Mesenchymal stem cell (in vitro differentiated cells and primary cell): ENCODE measurements at places on chromosomes 7 and 10.
A peak's percentile ranks its signal among the peaks of the same experiment; 100 is the strongest.

GRCh38 chr7:113374955-113375354, 256.6 kb upstream of the SMIM30 start:
- DNase-seq: no peak

DNA sequence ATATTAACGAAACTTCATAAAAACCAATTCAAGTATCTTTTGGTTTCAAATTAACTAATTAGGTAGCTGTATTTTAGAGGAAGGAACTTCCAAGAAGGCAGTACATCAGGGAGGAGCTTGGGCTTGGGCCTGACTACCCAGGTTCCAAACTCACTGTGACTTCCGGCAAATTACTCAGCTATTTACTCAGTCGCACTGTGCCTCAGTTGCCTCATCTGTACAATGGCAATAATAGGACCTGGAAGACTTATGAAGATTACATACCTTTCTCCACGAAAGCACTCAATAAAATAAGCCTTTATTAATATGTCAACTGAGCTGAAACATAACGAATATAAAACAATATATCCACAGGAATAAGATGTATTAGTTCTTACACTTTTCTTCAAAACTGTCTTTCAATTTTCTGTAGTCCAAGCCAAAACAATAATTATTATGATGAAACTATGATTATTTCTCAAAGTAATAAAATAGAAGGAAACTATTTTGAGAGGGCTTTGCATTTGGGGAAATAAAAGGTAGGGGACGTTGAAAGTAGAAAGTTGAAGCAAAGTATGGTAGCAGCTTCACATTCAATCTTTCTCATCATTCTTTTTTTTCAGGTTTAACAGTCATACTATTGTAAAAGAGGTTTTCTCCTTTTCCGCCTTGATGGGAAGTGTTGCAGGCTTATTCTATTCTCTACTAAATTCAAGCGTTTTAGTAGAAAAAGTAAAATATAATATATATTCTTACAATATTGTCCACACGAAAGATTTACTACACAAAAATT, 10.5 kb upstream of the EBLN1 start:
- no peak for DNase-seq

- peak; percentile 45 for DNase-seq
Observed at GRCh38 chr7:87059525-87060287, at the start of gene ELAPOR2. Gene ELAPOR2 (minus strand): TSS chr7:87059654. CDS start chr7:87059513, 141 bp downstream.

DNA sequence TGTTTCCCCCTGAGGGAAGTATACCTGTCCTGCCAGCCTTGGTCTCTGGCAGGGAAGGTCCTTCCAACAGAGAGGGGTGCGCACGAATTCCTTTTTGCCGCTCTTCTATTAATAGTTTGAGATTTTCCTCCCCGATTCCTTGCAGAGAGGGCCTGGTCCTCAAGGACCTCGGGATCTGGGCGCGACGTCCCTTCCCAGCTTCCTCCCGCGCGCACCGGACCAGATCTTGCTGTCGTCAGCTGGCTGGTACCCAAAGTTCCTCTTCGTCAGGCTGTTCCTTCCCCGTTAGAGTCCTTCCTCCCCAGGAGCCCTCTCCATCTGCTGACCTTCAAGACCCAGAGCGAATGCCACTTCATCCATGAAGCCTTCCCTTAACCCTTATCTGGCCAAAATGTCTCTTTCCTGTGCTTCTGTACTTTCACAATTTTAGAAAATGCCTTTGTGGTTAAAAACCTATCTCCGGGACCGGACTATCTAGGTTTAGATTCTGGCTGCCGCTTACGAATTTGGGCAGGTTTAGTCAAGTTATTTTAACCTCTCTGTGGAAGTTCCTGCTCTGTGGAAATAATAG, 851 bp upstream of the GOT1 start:
- peak; percentile 65 for DNase-seq

- DNase-seq: no peak
Observed at GRCh38 chr7:119733127-119733879, 539.7 kb upstream of the KCND2 start.

DNA sequence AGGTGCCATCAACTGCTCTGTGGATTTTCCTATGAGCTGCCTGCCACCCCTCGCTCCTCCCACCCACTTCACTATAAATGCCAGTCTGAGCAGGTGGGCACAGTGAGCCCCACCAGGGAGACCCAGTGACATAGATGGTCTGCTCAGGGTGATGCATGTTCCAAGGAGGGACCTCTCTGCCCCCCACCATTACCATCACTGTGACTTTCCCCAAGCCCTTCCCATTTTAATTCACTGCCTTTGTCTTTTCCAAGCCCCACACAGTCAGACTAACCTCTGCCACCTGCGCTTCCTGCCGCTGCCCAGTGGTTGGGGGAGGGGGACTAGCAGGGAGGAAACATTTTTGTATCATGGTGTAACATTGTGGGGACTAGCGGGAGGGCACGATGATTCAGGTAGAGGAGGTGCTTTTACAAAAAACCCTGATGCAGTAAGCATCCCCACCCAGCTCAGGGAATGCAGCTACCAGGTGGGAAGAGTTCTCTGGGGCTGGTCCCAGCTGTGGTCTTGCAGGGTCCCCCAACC, 24.6 kb downstream of the PRSS2 start:
- DNase-seq: no peak
